ENCODE measurements at places on chromosomes 1 and 21.
A peak's percentile ranks its signal among the peaks of the same experiment; 100 is the strongest.

GRCh38 chr1:101914473-101915242 is 82.1 kb downstream of the OLFM3 start:
- DNase-seq: no peak

- DNase-seq: no peak
These were observed 20.0 kb downstream of the USP25 start for GRCh38 chr21:15749861-15750159.

DNA sequence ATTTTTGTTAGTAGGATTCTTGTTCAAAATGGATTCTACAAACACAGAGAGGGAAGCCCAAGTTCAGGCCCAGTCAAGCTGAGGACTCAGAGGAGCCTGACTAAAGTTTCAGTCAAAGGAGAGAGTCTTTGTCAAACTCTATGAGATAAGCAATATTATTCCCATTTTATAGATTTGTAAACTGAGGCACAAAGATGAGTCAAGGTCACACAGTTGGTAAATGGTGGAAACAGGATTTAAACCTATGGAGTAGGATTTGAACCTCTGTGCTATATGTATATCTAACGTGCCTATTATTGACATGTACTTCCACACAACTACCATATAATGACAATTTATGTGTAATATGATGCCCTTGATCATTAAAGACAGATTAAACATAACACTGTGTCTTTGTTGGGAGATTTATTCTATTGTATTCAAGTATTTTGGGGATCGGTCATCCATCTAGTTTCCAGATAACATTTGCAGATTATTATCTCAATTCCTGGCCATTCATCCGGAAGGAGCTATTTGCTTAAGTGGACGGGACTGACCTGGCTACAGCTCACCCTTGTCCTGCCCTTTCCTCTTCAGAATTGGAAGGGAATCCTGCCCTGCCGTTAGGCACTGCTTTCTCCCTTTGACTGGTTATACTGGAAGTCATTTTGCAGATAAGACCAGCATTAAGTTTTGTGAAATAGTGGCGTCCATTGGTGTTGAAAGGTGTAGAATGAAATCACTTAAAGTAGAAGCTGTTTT is 86.1 kb upstream of the LMO4 start:
- DNase-seq: no peak

- DNase-seq: no peak
These were observed 28.5 kb downstream of the PODN start for GRCh38 chr1:53090227-53091147.

DNA sequence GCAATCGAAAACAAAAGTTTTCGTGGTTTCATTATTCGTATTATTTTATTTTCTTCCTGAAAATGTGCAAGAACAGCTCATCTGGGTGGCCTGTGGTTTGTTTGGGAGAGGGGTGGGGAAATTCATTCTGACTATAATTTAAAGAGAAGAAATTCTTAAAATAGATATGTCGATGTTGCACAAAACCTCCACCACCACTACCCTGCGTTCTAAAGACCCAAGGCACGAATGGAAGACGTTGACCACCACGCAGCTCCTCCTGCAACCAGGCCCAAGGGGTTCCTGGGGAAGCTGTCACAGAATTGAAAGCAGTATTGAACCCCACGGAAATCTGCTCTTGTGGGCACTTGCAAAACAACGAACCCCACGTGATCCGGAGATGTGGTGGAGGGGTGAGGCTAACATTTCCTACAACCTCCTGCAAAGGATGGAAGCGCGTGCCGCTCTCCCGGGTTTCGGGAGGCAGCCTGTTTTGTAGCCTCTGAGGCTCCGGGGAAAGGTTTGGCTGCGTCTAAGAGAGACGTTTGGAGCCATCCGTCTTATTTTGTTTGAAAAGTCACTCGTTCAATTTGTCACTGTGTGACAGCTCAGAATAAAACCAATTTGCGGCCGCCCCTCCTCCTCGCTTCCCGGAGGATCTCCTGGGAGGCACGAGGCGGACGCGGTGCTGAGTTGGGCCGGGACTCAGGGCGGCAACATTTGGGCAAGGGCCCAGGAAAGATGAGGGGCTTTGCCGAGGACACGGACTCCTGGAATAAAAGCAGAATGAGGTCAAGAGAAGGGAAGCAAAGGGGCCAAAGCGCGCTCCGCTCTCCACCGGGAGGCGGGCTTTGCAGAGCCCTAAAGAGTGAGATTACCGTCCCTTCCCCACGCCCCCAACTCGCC is 810 bp upstream of the HLX start:
- no peak for DNase-seq

- no peak for DNase-seq
These were observed 34.0 kb upstream of the GADD45A start for GRCh38 chr1:67651031-67651430.

DNA sequence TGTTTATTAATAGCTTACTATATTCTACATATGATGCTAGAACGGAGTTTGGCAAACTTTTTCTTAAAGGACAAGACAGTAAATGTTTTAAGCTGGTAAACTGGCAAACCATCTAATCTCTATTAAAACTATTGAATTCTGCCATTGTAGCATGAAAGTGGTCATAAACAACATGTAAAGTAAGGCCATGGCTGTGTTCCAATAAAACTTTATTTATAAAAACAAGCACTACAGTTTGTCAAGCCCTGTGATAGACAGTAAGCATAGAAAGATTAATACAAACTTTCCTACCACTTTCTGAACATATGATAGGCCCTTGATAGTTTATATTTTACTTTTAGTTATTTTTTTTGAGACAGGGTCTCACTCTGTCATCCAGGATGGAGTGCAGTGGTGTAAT is 22.4 kb downstream of the PEA15 start:
- DNase-seq: no peak

DNA sequence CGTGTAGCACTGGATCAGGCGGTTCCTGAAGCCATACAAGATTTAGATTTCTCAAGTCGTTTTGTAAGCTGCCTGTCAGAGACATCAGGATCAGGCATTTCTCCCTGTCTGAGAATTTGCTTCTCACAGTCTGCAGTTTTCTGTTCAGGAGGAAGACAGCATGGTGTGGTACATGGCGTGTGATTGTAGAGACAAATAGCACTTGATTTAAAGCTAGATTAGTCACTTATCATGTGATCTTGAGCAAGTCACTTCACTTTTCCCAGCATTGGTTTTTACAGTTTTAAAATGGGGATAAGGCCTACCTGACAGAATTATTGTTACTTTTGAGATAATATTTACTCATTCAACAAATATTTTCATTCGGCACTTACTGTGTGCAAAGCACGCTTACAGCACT is 63.3 kb downstream of the AK4 start:
- DNase-seq: no peak

- DNase-seq: no peak
These were observed 208.8 kb upstream of the ADGRL4 start for GRCh38 chr1:79215311-79215710.

GRCh38 chr21:27831816-27832569 is 865.1 kb upstream of the ADAMTS5 start:
- no peak for DNase-seq

- no peak for DNase-seq
These were observed 36.0 kb upstream of the POFUT2 start for GRCh38 chr21:45323487-45324311.

DNA sequence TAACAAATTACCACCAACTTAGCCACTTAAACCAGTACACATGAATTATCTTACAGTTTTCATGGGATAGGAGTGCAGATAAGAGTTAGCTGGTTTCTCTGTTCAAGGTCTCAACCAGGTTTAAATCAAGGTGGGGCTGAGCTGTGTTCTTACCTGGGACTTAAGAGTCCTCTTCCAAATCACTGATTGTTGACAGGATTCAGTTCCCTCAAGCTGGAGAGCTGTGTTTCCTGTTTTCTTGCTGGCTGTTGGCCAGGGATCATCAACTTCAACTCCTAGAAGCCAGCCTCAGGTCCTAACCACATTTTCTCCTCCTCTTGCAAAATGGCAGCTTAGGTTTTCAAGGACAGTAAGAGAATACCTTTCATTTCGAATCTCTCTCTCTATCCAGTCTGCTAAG is 123.8 kb upstream of the CHRM3 start:
- DNase-seq: no peak

DNA sequence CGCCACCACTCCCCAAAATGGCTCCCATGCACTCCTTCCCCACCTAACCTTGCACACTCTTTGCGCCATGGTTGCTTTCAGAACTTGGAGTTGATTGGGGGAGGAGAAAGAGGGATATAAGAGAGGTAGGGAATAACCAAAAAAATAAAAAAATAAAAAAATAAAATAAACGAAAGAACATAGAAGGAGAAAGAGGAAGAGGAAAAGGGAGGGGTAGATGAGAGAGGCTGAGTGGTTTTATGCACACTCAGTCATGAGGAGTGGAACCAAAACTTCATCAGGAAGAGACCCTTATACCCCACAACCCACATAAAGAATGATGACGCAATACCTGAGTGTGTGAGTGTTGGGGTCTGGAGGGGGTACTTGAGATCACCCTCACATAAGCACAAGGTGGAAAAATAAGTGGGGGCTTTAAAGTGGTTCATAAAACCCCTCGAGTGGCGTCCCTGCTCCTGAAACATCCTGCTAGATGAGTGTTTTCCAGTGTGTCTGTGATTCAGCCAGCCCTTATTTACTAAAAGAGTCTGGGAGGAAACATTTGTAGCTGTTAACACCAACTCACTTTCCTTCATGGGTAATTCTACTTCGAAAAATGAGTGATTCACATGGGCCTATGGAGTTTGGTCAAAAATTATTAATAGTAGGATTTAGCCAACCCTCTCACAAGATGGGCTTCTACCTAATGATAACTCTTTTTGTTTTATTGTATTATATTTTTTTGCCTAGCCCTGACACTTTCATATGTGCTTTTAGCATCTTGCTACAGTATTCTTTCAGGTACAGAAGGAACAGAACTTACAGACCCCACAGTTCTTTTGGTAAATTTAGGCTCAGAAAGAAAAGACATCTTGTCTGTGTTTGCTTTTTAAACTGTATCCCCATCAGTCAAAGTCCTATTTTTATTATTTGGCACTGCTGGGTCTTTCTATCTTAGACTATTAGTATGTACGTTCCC is 5.2 kb downstream of the SLAMF1 start:
- no peak for DNase-seq

- no peak for DNase-seq
These were observed 75.8 kb upstream of the GNG4 start for GRCh38 chr1:235725434-235725833.

- no peak for DNase-seq
These were observed 267.2 kb downstream of the ZNF648 start for GRCh38 chr1:181794332-181794731.

DNA sequence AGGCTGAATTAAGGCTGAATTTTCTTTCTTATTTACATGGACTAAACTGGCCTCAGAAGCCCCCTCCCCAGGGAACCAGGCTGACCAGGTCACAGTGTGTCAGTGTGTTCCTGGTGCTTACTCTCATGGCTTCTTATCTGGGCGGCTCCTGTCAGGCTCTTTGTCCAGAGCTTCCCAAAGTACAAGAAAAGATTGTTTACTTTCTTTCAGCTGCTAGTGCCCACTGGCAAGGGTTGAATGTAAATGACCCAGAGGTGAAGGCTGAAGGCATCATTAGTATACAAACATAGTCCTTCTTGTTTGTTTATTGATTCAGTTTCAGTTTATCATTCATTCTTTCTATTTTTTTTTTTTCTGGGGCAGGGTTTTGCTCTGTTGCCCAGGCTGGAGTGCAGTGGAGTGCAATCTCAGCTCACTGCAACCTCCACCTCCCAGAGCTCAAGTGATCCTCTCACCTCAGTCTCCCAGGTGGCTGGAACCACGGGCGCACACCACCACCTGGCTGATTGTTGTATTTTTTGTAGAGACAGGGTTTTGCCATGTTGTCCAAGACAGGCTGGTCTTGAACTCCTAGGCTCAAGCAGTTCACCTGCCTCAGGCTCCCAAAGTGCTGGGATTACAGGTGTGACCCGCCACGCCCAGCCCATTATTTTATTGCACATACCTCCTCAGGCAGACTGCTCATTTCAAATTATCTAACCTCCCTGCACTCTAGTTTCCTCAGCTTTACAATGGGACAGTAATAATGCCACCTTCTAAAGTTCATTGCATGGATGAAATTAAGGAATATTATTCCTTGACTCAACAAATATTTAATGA is 9.8 kb upstream of the KDM4A start:
- no peak for DNase-seq

DNA sequence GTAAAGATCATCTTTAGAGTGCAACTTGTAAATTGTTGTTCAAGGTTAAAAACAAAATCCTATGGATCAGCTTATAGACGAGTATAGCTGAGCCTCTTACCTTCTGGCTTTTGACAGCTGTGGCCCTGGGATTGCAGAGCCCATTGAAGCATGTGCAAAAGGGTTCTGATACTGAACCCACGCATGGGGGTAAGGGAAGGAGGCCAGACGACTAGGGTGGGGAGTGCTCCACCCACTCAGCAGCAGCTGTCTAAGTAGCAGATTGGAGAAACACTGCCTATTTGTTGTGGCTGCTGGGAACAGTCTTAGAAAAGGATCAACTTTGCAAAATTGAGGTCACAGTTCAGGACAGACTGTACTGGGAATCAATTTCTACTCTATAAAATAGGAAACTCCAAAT is 16.1 kb downstream of the CD101 start:
- DNase-seq: no peak

- no peak for DNase-seq
These were observed 12.3 kb upstream of the SEMA4A start for GRCh38 chr1:156140879-156141707.

GRCh38 chr1:160761046-160761445 is 22.0 kb downstream of the SLAMF7 start:
- DNase-seq: no peak

GRCh38 chr1:15099441-15100120 is 54.0 kb upstream of the TMEM51 start:
- DNase-seq: no peak

DNA sequence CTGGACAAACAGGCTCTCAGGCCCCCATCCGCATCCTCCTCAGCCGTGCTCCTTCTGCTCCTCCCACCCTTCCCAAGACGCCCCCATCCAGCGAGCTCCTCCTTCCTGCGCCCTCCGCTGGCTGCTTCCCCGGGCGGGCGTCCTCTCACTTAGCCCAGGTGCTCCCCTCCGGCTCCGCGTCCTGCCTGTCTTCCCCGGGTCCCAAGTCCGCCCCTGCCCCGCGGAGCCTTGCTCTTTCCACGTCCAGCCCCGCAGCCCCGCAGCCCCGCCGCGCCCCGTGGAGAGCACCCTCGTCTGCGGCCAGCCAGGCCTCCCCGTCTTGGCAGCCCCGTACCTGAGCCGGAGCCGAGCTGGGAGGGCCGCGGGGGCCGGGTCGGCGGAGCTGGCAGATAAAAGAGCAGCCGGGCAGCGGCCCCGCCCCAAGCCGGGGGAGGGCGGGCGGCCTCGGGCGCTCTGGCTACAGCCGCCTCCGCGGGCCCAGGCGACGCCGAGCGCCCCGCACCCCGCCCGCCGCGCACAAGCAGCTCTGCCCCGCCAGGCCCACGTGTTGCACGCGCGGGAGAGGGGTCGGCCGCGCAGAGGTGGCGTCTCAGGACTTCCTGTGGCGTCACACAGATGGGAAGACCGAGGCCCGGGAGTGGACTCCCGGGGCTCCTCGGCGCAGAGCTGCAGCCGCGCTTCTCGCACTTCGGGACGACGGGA is at the start of gene PAQR7:
PAQR7 (minus strand) TSS at position 555 of the 702 bp plus-strand sequence. CDS start 11,869 bp downstream, outside the sequence.
- peak; percentile 65 for DNase-seq

GRCh38 chr1:215416497-215416896 is 150.6 kb upstream of the KCTD3 start:
- DNase-seq: no peak

Data from cortex of kidney (tissue), 1 donor.